Activated CD4-positive, alpha-beta T cell treated with anti-CD3 and anti-CD28 coated beads for 48 hours (primary cell): ENCODE measurements at places on chromosomes 5 and 9.

GRCh38 chr5:169242175-169242848, 58.6 kb downstream of the SLIT3 start:
- no peak for DNase-seq

GRCh38 chr5:44663991-44664710, 144.6 kb upstream of the MRPS30 start:
- DNase-seq, result no peak

- peak; percentile 62 for DNase-seq
Measured at GRCh38 chr5:18393565-18394442, 759.5 kb downstream of the TAF11L14 start.

- no peak for DNase-seq
Measured at GRCh38 chr5:11289208-11289607, 528.2 kb upstream of the DAP start.

DNA sequence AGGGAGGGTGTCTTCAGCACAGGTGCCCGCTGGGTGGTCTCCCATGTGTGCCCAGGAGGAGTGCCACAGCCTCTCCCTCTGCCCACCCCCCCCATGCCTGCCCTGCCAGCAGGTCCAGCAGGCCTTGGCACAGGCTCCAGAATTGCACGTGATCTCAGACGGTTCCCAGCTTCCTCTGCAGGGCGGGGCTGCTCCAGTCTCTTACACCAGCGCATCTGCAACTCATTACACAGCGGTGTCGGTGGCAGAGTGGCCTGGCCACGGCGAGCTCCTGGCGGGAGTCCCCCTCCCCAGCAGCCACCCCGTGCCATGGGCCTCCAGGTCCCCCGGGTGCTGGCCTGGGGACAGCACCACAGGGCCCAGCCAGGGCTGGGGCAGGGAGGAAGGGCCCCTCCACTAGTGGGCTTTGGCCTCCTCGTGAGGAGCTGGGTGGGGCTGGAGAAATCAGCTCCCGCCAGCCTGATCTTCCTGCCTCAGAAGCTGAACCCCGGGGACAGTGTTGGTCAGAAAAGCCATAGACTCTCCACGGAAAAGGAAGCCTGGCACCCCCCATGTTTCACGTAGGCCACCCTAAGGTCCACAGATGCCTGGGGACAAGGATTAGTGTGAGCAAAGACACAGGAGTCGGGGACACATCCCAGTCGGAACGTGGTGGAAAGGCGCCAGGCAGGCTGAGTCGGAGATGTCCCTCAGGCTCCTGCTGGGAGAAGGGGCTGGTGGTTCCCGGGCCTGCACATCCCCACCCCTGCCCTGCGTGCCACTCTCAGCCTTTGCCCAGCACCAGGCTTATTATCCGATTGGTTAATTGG, 40.2 kb downstream of the RXRA start:
- DNase-seq, result no peak

DNA sequence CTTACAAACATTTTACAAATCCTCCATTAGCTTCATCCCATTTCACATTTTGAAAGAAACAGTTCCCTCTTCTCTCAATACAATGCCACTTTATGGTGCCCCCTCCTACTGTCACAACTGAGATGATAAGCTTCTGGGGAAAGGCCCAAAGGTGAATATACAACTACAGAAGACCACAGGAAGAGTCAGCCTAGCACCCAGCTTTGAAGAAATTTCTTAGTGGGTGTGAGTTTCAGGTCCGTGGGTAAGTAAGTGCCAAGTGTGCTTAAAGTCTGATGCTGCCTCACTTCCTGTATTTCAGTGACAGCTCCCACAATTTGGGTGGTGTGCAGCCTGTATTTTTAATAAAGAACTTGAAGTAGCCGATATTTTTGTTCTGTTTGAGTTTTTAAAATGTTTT, 68.1 kb downstream of the ARHGEF28 start:
- DNase-seq, result peak; percentile 8

DNA sequence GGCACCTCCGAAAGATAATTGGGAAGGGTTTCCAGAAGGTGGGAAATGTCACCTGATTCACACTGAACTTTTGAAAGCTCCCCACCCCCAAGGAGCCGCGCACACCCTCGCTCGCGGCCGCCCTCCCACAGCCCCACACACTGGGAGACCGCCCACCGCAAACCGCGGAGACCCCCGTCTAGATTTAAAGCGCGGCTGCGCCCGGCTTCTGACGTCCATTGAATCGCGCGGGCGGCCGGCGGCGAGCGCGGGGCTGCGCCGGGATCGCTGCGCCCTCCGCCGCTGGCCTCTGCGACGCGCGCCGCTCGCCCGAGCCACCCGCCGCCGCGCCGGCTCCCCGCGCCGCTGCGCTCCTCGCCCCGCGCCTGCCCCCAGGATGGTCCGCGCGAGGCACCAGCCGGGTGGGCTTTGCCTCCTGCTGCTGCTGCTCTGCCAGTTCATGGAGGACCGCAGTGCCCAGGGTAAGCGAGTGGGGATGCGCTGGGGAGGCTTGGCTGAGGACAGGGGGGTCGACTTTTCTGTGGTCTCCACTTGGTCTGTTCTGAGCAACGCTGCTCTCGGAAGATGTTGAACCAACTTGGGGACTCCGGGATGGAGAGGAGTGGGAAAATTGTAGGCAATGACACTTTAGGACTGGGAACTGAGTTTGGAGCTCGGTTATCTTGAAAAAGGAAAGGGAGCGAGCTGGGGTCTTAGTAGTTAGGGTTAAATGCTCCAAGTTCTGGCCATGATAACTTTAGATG, at the start of gene FST:
Gene FST (plus strand): TSS at position 214 of the 743 bp plus-strand sequence. CDS start 163 bp downstream, at position 377.
- peak; percentile 16 for DNase-seq

DNA sequence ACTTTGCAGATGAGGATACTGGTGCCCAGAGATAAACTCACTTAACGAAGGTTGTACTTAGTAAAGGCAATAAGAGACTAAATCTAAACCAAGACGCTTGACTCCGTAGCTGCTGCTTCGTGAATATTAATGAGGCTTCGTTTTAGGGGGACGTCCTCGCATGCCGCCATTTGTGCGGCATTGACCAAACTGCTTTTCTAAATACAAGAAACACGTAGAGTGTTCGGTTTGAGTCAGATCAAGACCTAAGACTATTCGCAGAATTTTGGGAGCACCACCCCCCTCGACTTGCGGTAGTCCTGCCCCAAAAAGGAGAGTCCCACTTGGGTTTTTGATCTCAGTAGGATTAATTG, 1.1 kb downstream of the NPM1 start:
- peak; percentile 64 for DNase-seq

- no peak for DNase-seq
Measured at GRCh38 chr9:8845376-8845775, 1045.8 kb upstream of the DMAC1 start.

GRCh38 chr9:19816769-19817168, 27.9 kb upstream of the SLC24A2 start:
- DNase-seq, result no peak

- DNase-seq, result no peak
Measured at GRCh38 chr9:89680547-89681467, 76.0 kb downstream of the GADD45G start.

GRCh38 chr5:175589714-175590113, 68.2 kb upstream of the HRH2 start:
- DNase-seq, result no peak

DNA sequence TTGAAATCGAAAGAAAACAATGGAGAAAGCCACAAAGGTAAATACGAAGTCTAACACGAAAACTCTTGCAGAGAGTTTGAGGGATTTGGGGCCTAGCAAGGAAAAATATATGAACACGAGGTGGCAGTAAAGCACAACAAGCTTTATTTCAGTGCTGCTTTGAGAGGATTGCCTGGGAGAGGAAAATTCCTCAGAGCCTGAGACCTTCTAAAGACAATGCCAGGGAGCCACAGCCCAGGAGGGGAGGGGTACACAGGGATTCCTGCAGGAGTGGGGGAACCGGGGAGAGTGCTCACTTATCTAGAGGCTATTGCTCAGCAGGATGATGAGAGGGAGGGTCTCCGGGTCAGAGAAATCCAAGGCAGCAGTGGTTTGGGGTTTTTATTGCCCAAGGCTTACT, 134.9 kb upstream of the ADCY2 start:
- DNase-seq, result no peak

DNA sequence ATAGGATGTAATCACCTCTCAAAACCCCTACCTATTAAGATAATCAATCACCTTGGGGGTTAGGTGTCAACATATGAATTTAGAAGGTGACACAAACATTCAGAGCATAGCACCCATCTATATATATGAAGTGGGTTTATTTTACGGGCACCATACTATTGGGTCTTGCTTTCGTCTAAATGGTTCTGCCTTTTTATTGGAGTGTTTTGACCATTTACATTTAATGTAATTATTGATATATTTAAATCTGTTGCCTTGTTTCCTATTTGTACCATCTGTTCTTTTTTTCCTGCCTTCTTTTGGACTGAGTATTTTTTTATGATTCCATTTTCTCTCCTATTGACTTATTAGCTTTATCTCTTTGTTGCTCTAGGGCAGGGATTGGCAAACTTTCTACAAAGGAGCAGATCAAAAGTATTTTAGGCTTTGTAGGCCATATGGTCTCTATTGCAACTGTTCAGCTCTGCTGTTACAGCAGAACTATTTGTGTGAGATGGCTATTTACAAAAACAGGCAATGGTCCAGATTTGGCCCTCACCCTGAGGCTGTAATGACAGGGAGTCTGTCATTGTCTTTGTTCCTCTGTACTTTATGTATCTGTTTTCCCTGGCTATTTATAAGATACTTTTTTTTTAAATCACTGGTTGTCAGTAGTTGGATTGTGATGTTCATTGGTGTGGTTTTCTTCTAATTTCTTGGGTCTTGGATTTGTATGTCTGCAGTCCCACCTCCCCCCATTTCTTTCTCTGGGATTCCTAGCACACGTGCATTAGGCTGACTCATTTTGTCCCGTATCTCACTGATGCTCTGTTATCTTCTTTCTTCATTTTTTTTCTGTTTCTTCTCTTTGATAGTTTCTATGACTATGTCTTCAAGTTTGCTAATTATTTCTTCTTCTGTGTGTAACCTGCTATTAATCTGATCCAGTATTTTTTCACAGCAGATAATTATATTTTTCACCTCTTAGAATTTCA, 127.1 kb downstream of the DAB2IP start:
- DNase-seq, result no peak

DNA sequence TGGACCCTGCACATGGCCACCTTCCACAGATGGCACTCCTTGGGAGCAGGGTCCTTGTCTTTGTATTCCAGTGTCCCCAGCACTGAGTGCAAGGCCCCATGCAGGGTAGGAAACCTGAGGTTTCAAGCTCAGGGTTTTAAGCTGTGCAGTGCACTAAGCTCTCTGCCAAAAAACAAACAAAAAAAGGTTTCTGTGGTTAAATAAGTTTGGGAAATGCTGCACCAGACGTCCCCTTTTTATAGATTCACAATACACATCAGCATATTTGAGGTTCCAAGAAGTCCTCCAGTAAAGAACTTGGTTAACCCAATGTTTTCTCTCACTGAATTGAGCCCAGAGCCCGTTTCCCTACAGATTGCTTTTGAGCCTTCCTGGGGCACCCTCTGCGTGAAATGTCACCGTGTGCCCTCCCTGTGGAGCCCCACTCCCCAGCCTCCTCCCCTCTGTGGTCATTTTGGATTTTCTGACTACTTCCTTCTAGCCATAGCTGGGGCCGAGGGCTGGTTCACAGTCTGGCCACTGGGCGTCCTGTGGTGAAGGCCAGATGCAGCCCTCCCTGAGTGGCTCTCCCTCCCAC, 17.1 kb downstream of the DELE1 start:
- no peak for DNase-seq

DNA sequence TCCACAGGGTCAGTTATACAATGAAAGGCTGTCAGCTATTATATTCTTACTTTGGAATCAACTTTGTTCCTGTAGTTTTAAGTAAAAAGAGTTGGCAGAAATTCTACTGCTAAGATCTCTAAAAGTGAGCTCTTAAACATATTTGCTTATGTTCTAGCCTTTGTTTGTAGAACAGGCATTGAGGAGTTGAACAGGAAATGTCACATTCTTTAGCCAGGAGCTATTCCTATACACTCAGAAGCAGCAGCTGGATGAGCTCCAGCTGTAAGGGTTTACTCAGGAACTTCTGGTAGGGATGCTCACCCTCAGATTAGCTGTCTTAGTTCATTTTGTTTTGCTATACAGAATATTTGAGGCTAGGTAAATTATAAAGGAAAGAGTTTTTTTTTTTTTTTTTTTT, 22.4 kb upstream of the SPINK14 start:
- no peak for DNase-seq

DNA sequence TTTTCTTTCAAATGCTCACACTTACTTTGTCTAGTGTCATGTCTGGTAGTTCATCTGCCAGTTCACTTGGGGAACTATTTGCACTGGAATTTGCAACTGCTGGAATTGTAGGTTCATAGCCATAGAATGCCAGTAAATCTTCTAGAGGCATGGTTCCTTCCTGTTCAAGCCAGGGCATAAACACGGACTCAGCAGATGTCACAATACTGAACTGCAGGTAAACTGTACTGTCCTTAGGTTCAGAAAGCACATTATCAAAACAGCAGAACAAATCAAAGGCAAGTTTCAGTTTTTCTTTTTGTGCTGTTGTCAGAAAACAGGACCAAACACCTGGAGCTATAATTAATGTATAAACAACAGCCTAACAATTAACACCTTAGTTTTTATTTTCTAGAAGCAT, 13.1 kb downstream of the MIER3 start:
- DNase-seq, result no peak

DNA sequence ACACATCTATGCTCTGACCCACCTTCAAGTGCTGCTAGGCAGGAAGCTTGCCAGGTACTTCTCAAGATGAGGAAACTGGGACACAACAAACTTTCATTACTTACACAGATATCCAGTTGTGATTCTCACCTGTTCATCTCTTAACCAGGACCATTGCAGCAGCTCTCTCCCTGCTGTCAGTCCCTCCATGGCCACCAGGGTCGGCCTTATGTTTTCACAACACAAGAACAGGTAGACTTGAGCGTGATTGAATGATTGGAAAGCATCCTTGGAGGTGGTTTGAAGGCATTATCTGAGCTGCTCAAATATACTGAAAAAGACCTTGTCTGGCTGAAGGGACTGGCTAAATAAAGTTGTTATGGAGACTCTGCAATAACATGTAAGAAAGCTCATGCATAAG, 94.4 kb downstream of the MTREX start:
- DNase-seq, result no peak

DNA sequence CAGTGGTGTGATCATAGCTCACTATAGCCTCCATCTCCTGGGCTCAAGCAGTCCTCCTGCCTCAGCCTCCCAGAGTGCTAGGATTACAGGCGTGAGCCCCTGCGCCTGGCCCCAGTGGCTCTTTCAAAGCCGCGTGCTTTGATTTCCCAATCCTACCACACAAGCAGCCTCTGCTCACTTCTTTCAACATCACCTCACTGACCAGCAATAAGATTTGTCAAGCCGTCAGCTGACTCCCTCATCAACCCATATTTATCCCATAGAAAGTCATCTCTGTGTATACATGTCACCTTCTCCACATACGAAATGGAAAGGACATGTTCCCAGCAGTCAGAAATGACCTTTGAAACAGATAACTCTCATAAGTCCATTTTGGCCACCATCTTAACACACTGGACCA, 26.0 kb downstream of the SLC31A2 start:
- DNase-seq, result no peak

DNA sequence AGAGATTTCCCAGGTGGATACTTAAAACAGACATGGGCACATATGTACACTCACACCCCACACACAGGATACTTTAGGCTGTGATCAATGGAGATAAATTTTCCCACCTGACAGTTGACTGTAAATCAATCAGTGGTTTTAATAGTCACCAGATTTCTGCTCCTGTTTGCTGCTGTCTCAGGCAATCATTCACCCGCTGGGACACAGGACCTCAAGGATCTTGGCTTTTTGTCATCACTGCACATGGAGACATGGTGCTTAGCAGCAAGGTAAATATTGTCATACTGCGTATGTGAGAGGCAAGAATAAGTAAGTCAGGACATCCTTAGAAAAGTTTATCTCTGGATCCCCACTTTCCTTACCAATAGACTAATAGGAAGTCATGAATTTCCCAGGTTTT, 60.8 kb upstream of the KLF9 start:
- no peak for DNase-seq
